CD4-positive, alpha-beta T cell (primary cell): ENCODE measurements at places on chromosomes 5 and 9.

GRCh38 chr9:18442629-18443491, 31.1 kb upstream of the ADAMTSL1 start:
- DNase-seq, result peak; percentile 11

DNA sequence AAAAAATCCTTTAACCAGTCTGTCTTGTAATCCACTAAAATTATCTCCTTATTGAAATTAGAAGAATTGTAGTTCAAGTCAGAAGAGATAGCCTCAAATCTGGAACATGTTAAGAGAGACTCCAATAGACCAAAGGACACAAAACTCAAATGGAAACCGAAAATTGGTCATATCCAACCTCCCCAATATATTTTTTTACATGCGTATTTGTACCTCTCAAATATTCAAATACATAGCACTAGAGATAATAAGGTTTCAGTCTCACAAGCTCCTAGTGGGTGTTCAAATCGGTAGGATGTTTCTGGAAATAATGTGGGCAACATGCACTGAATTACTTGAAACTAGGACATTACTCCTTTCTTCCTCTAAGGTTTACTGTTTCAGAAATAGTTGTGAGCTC, 33.5 kb downstream of the EPB41L4A start:
- DNase-seq, result no peak

GRCh38 chr5:54186108-54186507, 124.3 kb downstream of the ARL15 start:
- no peak for DNase-seq

GRCh38 chr9:107627781-107628180, 138.2 kb upstream of the KLF4 start:
- no peak for DNase-seq

GRCh38 chr9:32326146-32326545, 58.3 kb upstream of the ACO1 start:
- no peak for DNase-seq

- no peak for DNase-seq
Observed at GRCh38 chr5:142722146-142722545, 36.3 kb upstream of the FGF1 start.
